Daoy (cell line): ENCODE measurements at places on chromosomes 13 and 19. TPM values are rescaled to one million over a fixed set of nuclear protein-coding genes. Genes with fewer than 3 reads are reported as not detected.

Gene LILRA1
- total RNA-seq: not detected in 2 replicates

Gene FCAR
- not detected in 2 replicates for total RNA-seq

Gene DACT3
- 0.30 and 0.91 TPM in 2 replicates for total RNA-seq

Gene COL5A3
- 2.8 and 4.1 TPM in 2 replicates for total RNA-seq

Gene ZNF556
- under 0.01 and 0.09 TPM in 2 replicates for total RNA-seq

Gene CD79A
- total RNA-seq: not detected in 2 replicates

Gene AKAP11
- total RNA-seq: 7.2 and 8.3 TPM in 2 replicates

DNA sequence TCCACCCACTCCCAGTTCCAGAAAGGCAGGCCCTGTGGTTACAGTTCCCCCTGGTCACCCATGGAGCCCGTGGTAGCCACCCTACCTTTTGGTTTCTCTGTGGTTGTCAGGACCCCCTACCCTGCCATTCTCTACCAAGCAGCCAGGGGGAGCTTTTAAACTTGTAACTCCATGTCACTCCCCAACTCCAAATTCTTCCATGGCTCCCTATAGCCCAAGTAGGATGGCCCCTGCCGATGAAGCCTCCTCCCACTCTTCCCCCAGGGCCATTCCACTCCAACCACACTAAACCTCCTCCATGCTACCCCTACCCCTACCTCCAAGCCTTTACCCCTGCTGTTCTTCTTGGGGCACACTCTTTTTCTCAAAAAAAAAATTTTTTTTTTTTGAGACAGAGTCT lies 2.2 kb downstream of the S1PR2 start:
- no peak for DNase-seq

GRCh38 chr19:47012617-47013016 lies 7.0 kb upstream of the NPAS1 start:
- DNase-seq: no peak

DNA sequence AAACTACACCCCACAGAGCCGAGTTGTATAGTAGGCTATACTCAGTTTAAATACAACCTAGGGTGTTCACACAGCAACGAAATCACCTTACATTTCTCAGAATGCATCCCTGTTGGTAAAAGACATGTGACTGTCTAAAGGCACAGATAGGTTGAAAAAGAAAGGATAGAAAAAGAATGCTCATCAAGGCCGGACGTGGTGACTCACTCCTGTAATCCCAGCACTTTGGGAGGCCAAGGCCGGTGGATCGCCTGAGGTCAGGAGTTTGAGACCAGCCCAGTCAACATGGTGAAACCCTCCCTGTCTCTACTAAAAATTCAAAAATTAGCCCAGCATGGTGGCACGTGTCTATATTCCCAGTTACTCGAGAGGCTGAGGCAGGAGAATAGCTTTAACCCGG lies 3.8 kb upstream of the IL17D start:
- peak; percentile 26 for DNase-seq

GRCh38 chr19:8261881-8262280 lies 46.3 kb downstream of the CD320 start:
- no peak for DNase-seq

DNA sequence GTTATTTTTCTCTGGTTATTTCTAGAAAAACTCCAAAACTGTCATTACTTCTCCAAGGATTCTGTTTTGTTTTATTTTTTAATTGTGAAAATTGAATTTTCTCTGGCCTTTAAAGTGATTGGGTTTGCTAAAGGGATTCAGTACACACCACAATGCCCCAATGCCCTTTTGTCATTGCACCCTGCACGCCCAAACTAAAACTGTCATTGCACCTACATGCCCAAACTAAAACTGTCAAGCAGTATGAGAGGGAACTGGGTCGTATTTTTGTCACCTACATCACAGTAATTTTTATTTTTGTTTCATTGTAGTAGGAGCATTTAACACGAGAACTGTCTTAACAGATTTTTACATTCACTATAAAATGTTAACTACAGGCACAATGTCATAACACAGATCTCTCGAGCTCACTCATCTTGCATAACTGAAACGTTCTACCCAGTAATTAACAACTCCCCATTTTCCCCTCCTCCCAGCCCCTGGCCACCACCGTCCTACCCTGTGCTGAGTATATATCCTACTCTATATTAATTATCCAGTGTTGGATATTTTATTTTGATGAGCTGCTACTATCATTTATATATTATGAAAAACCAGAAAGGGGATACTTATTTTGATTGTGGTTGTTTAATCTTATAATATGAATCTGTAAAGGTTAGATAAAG lies 7.2 kb downstream of the NALCN start:
- DNase-seq: no peak

DNA sequence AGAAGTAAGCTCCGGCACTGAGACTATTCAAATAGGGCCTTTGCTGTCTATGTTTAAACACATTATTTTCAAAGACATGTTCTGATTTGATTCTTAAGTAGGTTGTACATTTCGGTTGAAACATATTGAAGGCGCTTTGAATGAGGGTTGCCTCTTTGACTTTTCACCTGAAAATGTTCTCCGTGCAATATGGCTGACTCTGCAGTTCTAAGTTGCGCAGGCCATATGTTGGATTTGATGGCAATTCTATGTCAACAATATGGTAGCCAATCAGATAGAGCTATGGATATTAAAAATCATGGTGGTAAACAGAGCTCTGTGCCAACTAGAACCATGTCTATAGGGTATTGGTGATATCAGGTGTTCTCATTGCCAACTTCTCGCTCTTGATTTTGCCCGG lies 307.3 kb downstream of the NALCN start:
- no peak for DNase-seq

DNA sequence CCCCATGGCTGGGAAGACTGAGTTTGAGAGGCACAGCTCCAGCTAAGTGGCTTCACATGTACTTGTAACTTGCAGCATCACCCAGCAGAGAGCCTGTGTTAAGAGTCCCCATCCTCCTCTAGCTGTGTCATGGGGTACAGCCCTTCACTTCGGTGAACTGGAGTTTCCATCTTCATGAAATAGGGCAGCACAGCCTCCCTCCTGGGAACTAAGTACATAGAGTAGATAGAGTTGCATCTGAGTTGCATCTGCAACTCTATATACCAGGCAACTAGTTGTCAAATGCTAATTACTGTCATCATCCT lies 1.2 kb downstream of the PRDX2 start:
- DNase-seq: no peak

DNA sequence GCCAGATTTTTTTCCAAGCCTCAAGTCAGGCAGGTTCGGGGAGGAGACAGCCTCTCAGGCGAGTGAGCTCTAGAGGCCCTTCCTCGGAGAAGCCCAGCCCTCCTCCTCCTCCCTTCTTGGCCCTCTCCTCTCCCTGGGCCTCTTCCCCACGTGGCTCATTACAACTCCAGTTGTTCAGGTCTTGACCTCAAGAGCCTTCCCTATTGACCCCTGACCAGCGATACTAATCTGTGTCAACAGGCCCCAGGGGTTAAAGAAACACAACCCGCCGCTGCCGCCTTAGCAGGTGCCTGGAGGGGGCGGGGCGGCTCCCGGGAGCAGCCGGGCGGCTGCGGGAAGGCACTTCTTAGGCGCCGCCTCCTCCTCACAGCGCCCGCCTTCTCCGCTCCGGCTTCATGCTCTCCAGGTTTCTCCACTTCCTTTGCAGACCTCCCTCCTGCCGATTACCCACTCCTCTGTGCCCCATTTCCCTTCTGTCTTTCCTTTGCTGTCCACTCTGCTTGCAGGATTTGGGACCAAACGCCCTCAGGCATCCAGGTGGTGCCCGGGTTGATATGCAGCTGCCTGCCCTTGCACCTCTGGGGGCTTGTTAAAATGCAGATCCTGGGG lies 51.0 kb downstream of the LYL1 start:
- DNase-seq: peak; percentile 73

- peak; percentile 15 for DNase-seq
These were observed 34.2 kb downstream of the TDRD3 start for GRCh38 chr13:60431108-60431700.

DNA sequence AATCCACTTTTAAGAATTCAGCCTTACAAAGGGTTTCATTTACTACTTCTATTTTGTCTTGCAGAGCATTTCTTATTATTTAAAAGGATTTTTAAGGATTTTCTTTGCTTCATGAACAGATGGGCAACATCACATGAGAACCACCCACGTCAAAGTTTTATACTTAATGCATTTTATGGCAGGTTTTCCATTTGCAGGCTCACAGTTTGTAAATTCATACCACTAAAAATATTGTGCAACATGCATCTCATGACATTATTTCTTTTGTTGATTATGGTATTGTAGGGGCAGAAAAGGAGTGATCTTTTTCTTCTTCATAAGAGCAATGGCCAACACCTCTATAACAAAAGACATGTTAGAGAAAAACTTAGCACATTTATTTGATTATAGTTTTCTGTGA lies 554.0 kb upstream of the SPRY2 start:
- no peak for DNase-seq

GRCh38 chr19:18745012-18745735 lies 45.9 kb downstream of the COMP start:
- DNase-seq: no peak

- no peak for DNase-seq
These were observed 3.6 kb downstream of the FAM187B start for GRCh38 chr19:35224681-35225571.

- no peak for DNase-seq
These were observed 20.6 kb downstream of the PBX4 start for GRCh38 chr19:19597809-19598306.

GRCh38 chr13:39959497-39960144 lies 304.2 kb downstream of the COG6 start:
- no peak for DNase-seq

DNA sequence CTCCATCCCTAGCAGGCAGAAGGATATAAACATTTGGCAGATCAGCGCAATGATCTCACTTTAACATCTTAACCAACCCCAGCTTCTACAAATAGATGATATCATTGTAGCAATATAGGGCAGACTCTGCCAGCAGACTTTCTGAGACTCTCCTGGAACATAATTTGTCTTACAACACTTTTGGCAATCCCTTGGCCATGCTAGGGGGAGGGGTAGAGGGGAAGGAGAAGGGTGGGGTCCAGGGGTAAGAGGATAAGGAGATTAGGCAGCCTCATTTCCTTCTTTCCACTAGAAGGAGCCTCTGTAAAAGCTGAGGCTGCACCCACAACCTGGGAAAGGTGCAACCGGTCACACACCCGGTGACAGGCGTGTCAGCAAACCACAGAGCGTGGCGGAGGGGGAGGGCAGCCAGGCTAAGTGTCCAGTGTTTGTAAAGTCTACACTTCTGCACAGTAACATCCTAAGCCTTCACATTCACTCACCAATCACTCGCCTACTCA lies 8.7 kb upstream of the UBAC2 start:
- peak; percentile 27 for DNase-seq

DNA sequence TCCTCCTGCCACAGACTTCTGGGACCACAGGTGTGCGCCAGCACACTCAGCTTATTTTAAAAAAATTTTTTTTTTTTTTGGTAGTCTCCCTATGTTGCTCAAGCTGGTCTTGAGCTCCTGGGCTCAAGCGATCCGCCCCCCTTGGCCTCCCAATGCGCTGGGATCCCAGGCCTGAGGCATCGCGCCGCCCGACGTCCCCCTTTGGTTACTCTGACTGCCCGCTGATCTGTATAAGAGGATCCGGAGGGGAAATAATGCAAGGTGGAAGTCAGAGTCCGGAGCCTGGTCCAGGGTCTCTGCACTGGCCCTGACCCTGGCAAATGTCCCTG lies 486 bp upstream of the ZNF805 start:
- no peak for DNase-seq
